ENCODE measurements at places on chromosomes 6 and 20. TPM values are rescaled to one million over a fixed set of nuclear protein-coding genes. Genes with fewer than 3 reads are reported as not detected.
A peak's percentile ranks its signal among the peaks of the same experiment; 100 is the strongest.

GRCh38 chr20:48921883-48922820 is 641 bp downstream of the ARFGEF2 start:
- peaks cover 44% of the 10 kb centered on the region for H3K4me1 ChIP-seq
- peaks cover 37% of the 10 kb centered on the region for H3K36me3 ChIP-seq
- peak overlapping the region; percentile 78 for H3K4me3 ChIP-seq
- H3K27ac ChIP-seq, result peak overlapping the region; percentile 99
- DNase-seq, result peak; percentile 84

DNA sequence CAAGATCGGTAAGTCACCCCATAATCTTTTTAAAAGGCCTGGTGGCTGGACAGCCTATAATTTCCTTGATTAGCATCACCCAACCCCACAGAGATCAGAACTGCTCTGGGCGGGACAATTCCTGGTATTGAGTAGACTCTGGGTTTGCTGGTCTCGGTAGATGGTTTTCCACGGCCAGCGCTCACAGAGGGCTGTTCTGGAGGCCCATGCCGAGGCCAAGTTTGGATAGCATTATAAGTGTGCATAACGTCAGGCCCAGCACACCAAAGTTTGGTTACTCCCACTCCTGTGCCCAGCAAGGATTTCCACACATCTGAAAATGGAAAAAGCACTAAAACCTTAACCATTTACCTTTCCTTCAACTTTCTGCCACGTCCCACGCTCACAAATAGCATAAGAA is 104.7 kb upstream of the RREB1 start:
- no peak overlapping the region for H3K4me3 ChIP-seq
- no peaks in the 10 kb centered on the region for H3K4me1 ChIP-seq
- H3K27ac ChIP-seq, result no peak overlapping the region
- H3K27me3 ChIP-seq, result no peaks in the 10 kb centered on the region
- no peaks in the 10 kb centered on the region for H3K36me3 ChIP-seq

DNA sequence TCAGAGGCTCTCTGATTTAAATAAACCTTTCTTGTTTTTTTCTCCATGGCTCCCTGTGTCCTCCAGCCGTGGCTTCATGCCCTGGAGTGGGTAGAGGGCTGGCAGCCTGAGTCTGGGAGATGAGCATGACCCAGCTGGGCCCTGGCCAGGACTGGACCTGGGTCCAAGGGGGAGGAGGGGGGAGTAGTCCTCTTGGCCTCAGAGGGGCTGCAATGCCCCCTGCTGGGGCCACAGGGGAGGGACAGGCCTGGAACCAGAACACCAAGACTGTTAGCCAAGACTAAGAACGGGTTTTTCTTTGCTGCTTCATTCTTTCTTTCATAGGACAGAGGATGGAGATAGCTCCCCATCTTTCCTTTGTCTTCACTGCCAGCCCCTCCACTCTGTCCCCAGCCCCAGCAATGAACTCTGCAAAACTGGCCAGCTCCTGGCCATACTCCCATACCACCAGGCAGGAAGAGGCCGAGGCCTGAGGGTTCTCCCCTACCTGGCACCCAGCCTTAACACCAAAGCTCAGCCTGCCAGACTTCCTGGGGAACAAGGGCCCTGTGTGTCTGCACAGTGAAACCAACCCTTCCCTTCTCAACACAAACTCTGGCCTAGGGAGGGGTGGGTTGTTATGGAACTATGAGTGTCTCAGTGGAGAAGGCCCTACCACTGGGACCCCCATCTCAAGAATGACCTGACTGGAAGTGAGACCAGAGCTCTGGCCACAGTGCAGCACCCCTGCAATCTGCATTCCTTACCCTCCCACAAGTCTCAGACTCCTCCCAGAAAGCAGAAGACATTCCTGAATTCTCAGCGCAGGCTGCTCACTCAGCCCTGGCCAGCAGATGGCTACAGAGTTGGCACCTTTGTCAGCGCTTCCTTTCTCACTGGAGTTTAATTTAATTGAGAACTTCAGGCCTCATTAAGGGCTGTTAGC is 11.0 kb downstream of the SLC29A1 start:
- no peaks in the 10 kb centered on the region for H3K27me3 ChIP-seq
- H3K27ac ChIP-seq, result no peak overlapping the region
- peaks cover 38% of the 10 kb centered on the region for H3K4me1 ChIP-seq
- peaks cover 57% of the 10 kb centered on the region for H3K36me3 ChIP-seq

- no peaks in the 10 kb centered on the region for H3K36me3 ChIP-seq
- H3K27me3 ChIP-seq, result peaks cover 67% of the 10 kb centered on the region
- no peaks in the 10 kb centered on the region for H3K4me1 ChIP-seq
- no peak for DNase-seq
- H3K4me3 ChIP-seq, result no peak overlapping the region
Observed at GRCh38 chr20:40470445-40471260, 218.4 kb downstream of the MAFB start.

DNA sequence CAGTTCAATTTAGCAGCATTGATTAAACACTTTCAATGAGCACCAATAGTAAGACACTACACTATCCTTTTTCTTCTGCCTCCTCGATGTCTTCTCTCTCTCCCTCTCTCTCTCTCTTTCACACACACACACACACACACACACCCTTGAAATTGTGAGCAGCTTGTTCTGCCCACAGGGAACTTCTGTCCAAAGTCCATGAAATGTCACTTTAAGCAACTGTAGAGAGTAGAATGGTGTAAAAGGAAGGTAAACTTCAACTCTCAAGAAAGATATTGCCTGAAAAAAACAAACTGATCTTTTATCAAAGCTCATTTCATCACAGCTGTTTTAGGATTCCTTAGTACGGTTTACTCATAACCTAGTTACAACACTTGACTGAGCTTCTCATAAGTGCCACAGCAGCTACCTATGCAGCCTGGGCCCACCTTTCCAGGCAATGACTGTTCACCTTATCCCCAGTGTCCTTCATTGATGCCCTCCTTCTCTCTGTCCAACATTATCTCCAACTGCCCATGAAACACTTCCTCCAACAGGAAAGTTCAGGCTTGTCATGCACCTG is 107.0 kb downstream of the TNFRSF21 start:
- H3K27me3 ChIP-seq, result no peaks in the 10 kb centered on the region
- H3K36me3 ChIP-seq, result peaks cover 5% of the 10 kb centered on the region
- H3K4me1 ChIP-seq, result peaks cover 63% of the 10 kb centered on the region
- no peak for DNase-seq

DNA sequence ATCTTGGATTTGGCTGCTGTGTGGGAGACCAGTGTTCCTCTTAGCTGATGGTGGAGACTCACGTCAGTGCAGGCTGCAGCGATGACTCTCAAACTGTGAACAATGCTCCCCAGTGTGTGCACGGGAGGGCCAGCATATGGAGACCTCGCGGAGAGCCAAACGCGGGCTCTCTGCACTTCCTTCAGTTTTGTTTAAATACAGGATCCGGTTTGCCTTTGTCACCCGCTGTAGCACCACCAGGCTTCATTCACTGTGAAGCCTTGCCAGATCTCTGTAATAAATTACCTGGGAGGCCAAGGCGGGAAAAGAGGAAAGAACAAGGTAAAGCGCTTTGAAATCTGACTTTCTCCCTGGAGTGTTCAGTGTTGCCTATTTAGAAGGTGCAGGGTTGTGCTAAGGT is 30.7 kb upstream of the TMEM14A start:
- H3K27ac ChIP-seq, result no peak overlapping the region
- no peaks in the 10 kb centered on the region for H3K36me3 ChIP-seq
- peaks cover 44% of the 10 kb centered on the region for H3K27me3 ChIP-seq
- H3K4me1 ChIP-seq, result peaks cover 9% of the 10 kb centered on the region
- H3K4me3 ChIP-seq, result no peak overlapping the region
- DNase-seq, result peak; percentile 47

DNA sequence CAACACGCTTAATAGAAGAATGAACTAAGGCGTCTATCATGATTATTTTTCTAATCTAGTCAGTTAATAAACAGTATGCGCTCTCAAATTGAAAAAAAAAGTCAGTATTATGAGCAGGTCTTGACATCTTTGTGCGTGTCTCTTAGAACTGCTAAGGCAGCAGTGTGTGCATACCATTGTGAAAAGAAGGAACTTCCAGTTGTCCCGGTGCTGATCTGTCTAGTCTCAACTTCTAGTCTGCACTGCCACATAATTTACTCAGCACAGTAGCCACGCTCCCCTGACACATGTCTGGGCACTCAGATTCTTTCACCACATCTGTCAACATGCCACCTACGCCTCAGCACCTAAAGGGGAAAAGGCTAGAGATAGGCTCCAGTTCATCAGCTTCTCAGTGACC is 61.1 kb upstream of the SPDEF start:
- no peak overlapping the region for H3K27ac ChIP-seq
- H3K4me3 ChIP-seq, result no peak overlapping the region
- no peak for DNase-seq
- H3K36me3 ChIP-seq, result no peaks in the 10 kb centered on the region
- H3K27me3 ChIP-seq, result no peaks in the 10 kb centered on the region

DNA sequence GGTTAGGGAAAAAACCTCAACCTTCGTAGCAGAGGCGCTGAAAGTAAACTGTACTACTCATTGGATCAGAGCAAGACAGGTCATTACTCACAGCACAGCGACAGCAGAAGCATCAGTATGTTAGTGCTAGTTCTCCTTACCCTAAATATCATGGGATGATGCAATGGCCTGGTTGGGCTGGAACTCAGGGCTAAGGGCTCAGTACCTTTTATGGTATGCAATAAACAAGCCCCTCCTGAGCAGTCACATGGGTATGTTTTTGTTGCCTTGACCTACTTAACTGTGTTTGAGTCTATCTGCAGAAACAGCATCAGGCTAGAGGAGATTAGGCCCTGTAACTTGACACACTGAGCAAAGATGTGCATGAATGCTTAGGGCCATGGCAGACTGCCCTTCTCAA is 369.4 kb upstream of the IMPG1 start:
- no peak for DNase-seq
- H3K27ac ChIP-seq, result no peak overlapping the region
- H3K36me3 ChIP-seq, result no peaks in the 10 kb centered on the region

Gene C6orf58
- total RNA-seq, result 0.31 TPM

Gene PNPLA1
- total RNA-seq, result 0.19 TPM

Gene ECT2L
- total RNA-seq, result not detected

Gene BHLHE23
- not detected for total RNA-seq

Gene OOEP
- 7.0 TPM for total RNA-seq

Gene SLC16A10
- 2.6 TPM for total RNA-seq

Measured in Calu3 (cell line).